ENCODE measurements at places on chromosomes 4 and X.

GRCh38 chrX:56800801-56801200, 71.8 kb downstream of the NBDY start:
- DNase-seq = no peak

- DNase-seq = no peak
These were observed 222.3 kb upstream of the BOD1L1 start for GRCh38 chr4:13849778-13850177.

DNA sequence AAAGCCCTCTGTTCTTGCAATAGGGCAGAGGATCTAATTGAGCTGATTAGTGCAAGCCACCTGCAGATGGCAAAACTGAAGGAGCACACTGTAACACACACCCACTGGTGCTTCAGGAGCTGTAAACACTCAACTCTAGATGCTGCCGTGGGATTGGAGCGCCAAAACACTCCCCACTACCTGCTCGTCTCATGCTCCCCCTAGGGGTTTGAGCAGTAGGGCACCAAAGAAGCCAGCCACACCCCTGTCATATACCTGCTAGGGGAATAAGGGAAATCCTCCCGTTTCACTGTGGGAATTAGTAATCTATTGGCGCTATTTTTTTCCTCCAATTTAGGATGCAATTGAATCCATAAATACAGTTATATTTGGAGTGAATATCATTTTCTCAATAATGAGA, 360.2 kb downstream of the GLUD2 start:
- no peak for DNase-seq

- no peak for DNase-seq
These were observed 627 bp downstream of the CDKN2AIP start for GRCh38 chr4:183445097-183445428.

GRCh38 chr4:87650938-87651337, 858 bp downstream of the DMP1 start:
- no peak for DNase-seq

GRCh38 chr4:26034849-26035248, 120.8 kb downstream of the SMIM20 start:
- DNase-seq = no peak

DNA sequence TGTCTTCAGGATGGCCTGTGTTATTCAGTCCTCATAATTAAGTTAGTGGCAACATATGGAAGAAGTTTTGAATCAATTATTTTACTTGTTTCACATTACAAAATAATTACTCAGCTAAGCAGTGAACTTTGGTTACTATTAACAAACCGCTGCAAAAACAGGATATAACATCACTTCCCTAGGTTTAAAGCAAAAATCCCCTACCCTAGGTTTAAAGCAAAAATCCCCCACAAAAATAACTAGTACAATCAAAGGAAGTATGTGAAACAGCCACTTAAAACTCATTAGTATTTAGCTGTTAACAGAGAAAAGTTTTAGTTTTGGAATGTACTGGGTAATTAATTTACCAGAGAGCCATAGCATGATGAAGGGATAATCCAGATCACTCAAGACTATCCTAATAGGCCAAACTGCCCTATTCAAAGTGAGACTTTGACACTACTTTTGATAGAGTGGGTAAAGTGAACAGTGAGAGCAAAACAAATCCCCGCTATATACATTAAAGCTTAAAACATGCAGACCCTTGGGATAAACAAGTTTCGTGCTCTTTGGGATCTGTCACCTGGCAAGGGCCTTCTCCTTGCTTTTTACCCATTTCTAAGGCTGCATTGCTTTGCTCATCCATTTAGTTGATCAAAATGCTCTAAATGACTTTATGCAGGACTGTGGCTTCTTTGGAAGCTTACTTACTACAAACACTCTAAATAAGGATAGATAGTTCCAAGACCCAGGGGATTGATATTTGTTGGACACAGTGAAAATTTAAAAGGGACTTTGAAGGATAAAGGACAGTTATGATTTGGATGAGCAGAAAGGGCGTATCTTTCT, 36.4 kb upstream of the GPR174 start:
- no peak for DNase-seq

DNA sequence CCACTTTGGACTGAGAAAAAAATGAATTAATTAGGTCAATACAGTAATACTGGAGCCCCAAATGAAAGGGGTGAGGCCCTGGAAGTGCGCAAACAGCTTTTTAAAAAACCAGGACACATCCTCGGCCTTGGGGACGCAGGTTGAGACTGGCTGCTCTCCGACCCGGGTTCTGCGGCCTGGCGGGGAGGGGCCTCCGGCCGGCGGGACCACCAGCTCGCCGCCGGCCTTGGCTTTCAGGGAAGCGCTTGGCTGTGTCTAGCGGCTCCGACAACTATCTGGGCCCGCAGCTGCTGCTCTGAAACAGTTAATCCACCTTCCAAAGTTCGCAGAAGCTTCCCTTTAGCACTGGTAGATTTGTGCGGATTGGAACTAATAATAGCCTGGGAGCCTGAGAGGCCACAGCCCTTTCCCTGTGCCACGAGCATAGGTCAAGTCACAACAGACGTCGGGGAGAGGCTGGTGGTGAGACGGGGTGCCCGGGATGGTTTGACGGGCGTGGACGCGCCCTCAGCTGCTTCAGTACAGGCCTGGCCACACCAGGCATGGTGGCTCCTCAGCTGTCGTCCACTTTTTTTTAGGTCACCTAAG, 1.1 kb upstream of the SEL1L3 start:
- DNase-seq = no peak

DNA sequence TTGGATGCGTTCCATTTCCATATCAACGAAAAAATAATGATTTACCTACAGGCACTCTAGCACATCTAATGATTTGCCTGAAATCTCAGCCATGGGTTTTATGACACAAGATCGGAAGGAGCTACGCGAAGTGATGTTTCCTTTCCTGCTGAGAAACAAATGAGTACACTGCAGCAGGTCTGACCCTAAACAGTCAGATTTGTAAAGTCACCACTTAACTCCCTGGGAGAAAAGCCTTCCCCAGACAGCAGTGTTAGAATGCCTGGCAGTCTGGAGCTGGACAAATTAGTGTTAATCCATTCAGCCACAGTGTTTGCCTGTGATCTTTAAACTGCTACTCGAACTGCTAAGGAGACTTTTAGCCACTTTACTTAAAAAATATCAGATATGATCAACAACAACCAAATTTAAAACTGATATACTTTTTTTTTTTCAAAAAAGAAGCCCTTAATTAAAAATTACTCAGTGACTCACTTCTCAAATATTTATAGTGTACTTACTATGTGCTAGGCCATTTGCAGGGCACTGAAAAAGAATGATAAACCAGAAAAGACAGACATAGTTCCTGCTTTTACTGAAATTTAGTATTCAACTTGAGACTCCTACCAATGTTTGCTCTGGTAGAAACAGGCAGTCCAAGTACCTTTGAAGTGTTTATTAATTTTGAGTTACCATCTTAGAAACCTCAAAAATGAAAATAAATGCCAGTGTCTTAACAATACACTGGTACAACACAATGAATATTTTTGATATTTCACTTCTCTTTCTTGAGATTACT, 104.5 kb downstream of the SHISA3 start:
- no peak for DNase-seq

GRCh38 chr4:138062929-138063328, 179.2 kb downstream of the SLC7A11 start:
- DNase-seq = no peak
